ENCODE measurements at places on chromosomes 5 and 9.

- DNase-seq = no peak
Observed at GRCh38 chr5:142428773-142429473, 104.1 kb upstream of the SPRY4 start.

DNA sequence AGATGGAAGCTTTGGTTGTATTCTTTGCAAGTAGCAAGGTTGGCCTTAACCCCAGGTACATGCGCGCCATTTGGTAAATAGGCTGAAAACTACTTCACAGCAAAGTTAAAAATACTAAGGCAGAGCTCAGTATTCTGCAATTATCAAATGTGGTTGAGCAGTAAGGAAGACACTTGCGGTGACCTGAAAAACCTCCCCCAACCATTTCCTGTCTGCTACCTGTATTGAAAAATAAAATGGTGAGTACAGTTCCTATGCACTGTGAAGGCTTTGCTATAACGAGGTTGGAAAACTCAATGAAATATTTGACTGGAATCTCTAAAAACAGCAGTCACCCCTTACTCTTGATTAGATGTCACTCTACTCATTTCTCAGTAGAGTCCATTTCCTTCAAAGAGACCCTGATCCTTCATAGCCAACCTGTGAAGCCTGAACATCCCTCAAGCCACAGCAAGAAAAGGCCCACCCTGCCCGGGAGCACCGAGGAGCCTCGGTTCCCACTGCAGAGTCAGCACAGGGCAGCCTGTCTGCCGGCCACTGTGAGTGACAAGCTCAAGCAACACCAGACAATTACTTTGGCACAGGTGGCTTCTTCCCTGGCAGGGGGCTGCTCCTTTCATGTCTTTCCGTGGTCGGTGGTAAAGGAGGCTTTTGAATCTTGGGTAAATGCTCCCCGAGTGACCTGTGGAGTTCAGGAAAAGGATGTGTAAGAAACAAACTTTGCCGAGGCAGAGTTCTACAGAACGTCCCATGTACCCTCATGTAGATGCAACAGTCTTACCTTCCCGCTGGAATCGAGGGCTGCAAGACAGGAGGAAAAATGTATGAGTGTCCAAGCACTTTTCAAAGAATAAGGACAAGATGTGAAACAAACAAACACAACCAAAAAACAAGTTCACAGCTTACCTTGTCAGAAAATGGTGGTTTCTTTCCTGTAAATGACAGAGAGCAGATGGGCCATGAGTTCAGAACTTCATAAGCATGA, 29.6 kb downstream of the C5orf58 start:
- no peak for DNase-seq

- no peak for DNase-seq
Observed at GRCh38 chr5:133471699-133472098, 140.6 kb downstream of the FSTL4 start.

- DNase-seq = no peak
Observed at GRCh38 chr5:142862594-142862993, 92.4 kb downstream of the ARHGAP26 start.

DNA sequence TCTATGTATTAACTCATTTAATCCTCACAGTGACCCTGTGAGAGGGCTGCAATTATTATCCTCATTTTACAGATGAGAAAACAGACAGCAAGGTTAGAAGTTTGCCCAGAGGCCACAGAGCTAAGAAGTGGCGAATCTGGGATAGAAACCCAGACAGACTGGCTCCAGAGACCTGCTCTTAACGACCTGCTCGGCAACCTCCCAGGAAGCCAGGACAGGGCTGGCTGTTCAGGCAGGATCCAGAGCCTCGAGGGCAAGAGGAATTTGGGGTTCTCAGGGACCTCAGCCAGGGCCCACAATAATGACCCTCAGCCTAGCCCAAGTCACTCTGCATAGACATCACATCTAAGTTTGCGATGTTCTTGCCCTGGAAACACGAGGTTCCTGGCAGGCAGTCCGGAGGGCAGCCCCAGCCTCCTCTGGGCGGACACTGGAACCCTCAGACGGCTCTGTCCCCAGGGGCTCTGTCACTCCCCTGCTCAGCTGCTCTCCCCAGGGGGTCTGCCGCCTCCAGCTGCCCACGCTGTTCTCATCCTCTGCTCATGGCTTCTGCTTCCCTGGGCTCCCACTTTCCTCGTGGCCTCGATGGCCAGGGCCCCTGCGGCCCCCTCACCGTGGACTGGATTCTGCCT, 138.5 kb upstream of the ERCC6L2 start:
- no peak for DNase-seq

GRCh38 chr9:133739408-133740280, 1.5 kb upstream of the SARDH start:
- no peak for DNase-seq

- no peak for DNase-seq
Observed at GRCh38 chr5:103424453-103425205, 138.0 kb downstream of the NUDT12 start.

GRCh38 chr5:142501890-142502289, 177.1 kb upstream of the SPRY4 start:
- DNase-seq = no peak

DNA sequence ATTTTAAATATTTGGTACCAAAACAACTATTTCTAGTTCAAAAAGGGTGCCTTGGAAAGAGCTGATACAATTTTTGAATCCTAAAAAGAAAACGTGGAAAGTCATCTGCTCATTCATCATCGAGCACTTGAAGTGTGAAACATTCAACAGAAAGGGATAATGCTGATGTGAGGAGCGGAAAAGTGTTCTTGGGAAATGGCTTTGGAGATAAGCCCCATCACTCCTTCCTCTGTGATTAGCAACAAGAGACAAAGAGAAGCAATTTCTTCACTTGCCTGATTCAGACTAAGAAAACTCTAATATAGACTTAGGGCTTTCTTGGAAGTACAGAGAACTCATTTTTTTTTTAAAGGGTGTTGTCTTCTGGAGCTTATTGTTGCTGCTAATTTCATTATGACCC, 74.9 kb downstream of the C9orf152 start:
- DNase-seq = no peak

DNA sequence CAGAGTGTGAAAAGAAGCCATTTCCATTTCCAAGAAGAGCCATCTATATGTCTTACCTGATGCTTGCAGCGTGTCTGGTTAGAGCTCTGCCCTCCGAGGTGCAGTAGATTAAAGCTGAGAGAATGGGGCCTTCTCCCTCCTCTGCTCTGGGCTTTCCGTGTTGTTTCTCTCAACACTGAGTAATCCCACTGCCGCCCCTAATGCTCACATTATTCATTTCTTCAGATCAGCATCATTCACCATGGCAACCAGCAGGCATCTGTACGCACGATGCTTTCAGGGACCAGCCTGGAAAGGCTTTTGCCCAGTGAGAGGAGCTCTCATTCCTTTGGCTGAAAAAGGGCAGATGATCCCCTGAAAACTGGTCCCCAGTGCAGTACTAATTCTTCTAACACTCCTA, 79.6 kb downstream of the CYFIP2 start:
- DNase-seq = no peak

- DNase-seq = no peak
Observed at GRCh38 chr5:6418679-6419276, 29.9 kb upstream of the UBE2QL1 start.

DNA sequence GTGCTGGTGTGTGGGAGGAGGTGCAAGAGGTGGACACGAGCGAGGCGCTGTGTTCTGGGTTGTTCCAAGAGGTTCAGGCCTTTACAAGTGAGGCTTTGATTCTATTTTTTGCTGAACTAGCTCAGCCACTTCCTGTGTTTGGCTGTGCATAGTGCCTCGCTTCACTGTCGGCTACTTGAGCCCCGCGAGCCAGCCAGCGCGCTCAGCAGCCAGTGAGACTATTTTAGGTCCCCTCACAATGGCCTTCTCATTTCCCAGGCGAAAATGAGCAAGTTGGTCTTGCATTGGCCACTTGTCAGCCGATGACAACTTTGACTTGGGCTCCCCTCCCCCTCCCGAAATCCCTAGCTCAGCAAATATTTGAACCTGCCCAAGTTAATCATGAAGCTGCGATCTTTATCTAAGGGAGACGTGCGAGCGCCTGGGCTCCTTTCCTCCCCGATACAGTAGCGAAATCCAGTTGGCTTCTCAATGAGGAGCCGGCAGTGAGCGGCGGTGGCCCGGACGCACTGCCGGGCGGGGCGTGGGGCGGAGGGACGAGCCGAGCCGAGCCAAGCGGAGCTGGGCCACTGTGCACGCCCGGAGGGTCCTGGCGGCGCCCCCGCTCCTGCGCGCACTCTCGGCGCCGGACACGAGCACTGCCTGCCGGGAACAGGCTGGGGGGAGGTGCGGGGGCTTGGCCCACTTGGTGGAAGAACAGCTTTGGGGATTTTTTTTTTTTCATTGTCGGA, 72.6 kb downstream of the PIK3R1 start:
- DNase-seq = peak; percentile 39

DNA sequence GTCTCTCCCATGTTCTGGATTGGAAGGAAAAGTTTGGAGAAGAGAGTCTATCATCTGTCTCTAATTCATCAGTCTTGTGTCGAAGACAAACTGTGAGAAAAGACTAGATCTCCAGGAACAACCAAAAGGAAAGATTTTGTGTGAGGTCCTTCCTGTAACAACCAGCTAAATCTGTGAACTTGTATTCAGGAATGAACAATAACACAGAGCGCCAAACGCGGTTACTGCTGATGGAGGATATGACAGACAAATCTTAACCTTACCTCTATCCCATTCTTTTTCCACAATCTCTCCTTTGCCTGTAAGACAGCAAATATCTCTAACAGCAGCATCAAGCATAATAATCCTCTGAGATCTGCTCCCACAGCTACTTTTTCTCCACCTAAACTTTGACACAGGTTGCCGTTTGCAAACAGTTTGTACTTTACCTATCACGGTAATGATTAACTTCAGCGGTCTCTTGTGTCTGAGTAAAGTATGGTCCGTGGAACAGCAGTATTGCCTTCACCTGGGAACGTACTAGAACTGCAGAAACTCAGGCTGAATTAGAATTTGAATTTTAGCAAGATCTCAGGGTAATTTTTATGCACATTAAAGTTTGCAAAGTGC, 387.6 kb downstream of the ELAVL2 start:
- no peak for DNase-seq

DNA sequence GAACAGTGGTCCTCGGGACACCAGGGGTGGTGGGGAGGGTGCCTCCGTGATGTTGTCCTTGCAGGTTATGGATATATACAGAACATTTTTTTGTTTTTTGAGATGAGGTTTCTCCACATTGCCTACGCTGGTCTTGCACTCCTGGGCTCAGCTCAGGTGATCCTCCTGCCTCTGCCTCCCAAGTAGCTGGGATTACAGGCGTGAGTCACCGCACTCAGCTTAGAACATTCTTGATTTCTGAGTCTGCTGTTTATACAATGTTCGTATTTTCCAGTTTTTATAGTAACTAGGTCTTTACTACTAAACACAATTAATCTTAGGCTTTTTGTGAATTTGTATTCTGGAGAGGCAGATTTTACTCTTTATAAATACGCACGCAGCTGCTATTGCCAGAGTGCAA, 6.0 kb downstream of the PMPCA start:
- no peak for DNase-seq

DNA sequence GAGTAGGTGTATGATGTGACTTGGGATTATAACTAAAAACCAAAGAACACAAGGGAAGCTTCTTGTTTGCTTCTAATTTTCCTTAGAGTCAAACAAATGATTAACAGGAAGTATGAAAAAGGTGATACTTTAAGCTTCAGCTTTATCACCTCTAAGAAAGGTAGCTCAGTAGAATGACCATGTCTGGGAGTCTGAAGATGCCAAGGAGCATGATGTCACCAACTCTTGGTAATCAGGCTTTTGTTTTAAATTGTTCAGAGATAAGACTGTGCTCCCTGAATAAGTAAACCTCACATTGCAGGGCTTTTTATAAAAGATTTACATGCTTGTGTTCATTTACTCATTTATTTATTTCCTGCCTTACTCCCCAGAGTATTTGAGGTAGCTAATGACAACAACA, 169.9 kb downstream of the FER start:
- DNase-seq = no peak

DNA sequence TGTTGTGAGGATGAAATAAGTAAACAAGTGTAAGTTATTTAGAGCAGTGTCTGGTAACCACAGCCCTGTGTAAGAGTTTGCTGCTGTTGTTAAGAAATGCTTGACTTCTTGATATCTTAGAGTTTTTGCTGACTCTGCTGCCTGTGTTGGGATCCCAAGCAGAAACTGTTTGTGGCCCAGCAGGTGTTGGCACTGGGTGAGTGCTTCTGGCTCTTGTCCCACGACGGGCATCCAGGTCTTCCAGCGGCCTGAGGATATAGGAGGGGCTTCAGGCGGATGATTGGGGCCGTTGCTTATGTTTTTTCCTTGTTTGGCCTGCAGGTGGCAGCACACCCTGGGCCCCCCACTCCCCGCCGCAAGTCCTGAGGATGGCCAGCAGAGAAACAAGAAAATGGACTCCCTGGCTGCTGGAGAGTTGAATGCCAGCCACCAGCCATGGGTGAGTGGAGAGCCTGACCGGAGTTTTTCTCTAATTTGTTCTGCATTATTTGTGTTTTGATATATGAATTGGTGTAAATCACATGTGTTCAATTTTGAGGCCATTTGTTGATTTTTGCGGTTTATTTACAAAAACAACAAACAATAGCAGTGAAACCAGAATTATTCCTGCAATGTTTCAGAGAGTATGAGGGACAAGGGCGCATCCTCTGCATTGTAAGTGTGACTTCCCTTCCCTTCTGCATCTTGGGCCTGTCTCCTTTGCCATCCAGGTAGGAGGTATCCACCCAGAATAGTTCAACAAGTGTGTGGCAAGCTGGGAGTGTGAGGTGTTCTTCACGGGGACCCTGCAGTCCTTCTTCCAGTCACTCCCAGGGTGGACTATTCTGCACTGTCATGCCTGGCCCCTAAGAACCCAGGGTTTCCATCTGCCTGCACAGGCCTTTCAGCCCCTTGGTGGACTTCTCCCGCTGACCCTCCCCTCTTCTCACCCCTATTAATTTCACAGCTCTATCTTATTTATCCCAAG, 50.3 kb downstream of the SLC22A5 start:
- DNase-seq = peak; percentile 87

GRCh38 chr5:116529615-116530014, 45.0 kb downstream of the SEMA6A start:
- DNase-seq = no peak

GRCh38 chr9:136981588-136982231, 1.1 kb upstream of the LCNL1 start:
- no peak for DNase-seq

- no peak for DNase-seq
Observed at GRCh38 chr9:97793067-97793466, 60.0 kb upstream of the FOXE1 start.

- no peak for DNase-seq
Observed at GRCh38 chr9:105242062-105242461, 2.4 kb upstream of the SLC44A1 start.

GRCh38 chr9:136015656-136016571, 54.7 kb upstream of the UBAC1 start:
- DNase-seq = no peak

DNA sequence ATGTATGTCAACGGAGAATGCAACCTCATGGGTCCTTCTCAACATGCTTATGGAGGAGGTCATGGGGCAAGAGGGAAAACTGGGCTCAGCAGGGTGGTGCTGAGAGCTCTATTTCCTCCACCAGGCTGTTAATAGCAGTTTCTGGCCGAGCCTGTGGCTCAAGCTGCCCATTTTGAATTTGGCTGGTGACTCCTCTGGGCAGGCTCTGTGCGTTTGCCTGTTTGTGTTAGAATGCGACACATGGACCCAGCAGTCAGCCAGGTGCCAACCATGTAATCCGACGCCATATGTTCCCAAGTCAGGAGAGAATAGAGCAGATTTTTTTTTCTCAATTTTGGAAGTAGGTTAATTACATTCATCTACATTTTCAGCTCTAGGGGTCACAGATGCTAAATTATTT, 387.7 kb upstream of the CLINT1 start:
- no peak for DNase-seq

GRCh38 chr9:33295571-33295970, 5.3 kb downstream of the NFX1 start:
- no peak for DNase-seq
